ENCODE measurements at places on chromosomes 3 and 15.

- no peak for DNase-seq
Observed at GRCh38 chr3:32438596-32439344, 47.1 kb downstream of the CMTM7 start.

- DNase-seq, result no peak
Observed at GRCh38 chr15:57789225-57789624, 82.7 kb downstream of the POLR2M start.

DNA sequence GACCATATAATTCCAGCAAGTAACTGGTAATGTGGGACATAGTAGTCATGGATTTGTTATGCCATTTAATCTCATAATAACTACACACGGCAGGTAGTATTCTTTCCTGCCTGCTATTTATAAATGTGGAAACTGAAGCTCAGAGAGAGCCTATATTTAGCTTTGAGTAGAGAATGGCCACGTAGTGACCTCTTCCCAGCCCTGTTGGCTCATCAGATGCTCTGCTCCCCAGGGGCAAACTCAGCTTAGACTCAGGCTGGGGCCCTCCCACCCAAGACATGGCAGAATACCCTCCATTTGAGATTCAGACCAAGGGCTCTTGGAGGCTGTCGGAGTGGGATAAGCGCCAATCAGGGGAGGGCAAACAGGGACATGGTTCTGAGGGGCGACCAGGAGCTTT is 17.3 kb upstream of the HDAC11 start:
- DNase-seq, result no peak

DNA sequence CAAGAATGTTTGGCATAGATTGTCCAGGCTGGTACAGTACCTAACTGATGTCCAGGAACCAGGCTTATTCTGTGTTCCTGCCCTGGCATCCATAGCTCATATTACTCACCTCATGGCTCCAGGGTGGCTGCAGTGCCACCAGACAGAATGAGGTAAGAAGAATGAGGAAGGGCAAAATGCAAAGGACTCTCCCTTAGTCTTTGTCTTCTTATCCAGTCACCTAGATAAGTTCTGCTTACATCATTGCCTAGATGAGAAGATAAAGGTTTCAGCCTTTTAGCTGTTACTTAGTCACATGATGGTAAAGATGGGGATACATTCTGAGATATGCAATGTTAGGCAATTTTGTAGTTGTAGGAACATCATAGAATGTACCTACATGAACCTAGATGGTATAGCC is 45.8 kb downstream of the CHP1 start:
- no peak for DNase-seq

DNA sequence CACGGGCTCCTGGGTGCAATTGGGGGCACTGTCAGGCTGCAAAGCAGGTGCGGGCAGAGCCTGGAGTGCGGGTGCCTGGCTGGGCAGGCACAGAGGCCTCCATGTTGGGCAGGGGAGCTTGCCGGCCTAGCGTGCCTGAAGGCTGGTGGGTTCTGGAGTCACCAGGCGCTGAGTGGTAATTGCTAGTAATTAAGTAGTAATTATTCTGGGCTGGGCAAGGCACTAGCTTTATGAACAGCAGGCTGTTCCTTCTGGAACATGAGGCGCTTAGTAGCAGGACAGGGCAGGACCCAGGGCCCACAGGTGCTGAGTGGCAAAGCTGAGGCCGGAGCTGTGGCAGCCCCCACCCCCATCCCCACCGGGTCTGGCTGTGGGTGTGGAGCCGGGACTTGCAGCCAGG is 25.3 kb downstream of the PLXNA1 start:
- DNase-seq, result no peak

DNA sequence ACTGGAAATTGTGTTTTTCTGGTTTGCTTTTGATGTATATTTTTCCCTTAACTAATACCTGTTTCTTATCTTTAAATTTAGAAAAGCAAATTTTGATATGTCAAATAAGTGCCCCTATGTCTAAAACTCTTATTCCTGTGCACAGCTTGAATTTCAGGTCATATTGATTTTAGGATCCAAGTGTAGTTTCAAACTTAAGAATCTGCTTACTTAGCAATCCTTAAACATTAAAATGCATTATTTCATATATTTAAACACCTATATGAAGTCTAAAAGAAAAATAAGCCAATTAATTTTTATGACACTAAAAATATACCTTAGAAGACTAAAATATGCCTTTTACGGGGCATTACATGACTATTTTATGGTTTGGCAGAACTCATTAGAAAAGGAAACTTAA is 59.2 kb downstream of the NECTIN3 start:
- no peak for DNase-seq

DNA sequence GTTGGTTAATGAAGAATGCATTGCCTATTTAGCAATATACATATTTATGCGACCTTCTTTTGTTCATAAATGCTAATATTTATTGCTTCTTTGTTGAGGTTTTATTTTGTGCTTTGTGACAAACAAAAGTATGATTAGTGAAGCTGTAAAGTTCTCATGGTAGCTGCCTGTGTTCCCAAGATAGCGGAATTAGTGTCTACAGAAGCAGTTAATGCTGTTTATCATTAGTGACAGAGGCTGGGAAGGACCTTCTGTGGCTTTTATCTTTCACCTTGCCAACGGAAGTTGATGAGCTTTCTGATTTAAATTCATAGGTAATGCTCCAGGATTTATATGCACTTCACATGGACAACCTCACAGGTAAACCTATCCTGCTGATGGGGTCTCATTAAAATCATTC is 418.3 kb downstream of the CADM2 start:
- no peak for DNase-seq

- no peak for DNase-seq
Observed at GRCh38 chr3:123156276-123156995, 45.3 kb upstream of the SEC22A start.

DNA sequence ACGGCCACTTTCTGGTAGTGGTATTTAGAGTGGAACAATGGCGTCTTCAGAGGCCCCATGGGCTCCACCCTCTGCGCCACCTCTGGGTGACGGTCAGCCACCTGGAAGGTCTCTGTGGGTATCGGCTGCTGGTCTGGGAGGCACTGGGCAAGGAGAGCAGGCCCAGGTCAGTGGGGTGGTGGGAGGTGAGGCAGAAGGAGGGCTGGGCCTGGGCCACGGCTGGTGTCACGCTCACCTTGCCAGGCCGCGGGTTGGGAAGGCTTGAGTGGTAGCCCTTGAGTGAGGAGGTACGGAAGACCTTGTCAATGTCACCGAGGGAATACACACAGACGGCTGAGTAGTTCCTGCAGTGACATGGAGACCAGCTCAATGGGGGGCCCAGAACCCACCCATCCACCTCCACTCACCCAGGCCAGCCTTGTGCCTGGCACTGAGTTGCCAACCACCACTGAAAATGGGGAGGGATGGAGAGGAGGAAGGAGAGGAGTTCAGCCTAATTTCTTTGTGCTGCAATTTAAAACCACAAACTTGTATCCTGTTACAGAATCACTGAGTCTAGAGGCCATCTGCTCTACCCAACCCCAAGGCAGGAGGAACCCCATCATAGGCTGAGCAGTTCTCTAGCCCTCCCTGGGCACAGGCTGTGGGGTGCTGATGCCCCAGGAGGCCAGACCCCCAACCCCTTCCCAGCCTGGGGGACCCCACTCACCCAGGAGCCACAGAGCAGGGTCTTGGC is 19.0 kb downstream of the SEMA7A start:
- DNase-seq, result no peak

DNA sequence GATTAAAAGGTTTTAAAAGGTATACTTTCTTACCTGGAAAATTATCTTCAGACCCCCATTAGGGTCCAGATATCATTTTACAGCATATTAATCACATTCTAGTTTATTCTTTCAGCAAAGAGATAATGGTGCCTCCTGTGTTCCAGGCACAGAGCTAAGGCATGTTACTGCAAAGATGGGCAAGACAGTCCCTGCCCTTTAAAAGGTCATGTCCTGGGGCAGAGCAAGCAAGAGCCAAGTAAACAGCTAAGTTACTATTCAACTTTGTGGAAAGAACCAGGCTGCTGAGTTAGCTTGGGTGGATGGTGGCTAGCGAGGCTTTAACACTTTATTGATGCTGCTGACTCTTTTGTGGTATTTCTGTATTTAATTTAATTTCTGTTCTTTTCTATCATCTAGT is 75.0 kb downstream of the LRRC28 start:
- no peak for DNase-seq

DNA sequence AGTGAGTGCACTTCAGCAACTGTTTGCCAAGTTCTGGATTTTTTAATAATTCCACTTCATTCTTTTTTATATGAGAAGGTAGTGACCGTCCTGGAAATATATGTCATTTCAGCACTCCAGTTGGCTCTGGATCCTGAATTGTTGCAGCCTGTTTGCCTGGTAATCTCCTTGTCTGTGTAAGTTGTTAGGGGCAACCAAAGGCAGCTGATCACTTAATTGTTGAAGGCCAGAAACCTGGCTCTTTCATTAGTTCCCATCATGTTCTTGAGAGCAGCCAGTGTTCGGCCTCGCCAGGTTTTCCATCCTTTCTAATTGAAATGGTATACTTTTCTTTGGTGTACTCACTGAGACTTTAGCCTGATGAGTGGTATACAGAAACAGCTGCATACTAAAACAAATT is 168.6 kb downstream of the SOX2 start:
- no peak for DNase-seq

DNA sequence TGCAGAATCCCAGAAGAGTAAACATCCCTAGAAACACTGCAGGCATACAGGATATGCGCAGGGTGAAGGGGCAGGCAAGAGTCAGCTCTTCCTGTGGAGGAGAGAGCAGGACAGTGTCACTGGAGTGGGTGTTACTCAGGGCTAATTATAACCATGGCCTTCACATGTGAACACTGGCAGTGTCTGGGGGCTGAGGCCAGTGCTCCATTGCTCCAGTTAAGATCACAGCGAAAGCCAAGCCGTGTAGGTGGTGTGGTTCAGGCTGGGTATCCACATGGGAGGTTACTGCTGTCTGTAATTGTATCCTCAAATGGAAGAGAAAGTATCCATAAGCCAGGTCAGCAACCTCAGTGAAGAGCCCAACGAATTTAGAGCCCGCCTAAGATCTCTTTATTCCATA is 84.6 kb downstream of the MESD start:
- no peak for DNase-seq

DNA sequence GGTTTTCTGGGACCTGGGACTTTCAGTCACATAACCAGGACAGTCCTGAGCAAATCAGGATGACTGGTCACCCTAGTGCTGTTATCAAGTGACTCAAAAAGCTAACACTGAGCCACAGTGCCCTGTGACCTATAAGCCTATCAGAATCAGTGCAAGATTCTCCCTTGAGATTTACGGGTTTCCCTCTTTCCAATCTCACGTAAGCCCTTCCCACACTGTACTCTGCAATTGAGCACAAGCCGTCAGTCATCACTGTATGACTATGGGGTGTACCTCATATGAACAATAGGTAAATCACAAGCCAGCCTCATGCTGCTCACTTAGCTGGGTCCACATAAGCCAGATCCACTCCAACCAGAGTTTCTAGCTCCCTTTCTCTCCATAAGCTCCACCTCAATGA is 21.0 kb upstream of the CLDN18 start:
- DNase-seq, result no peak

GRCh38 chr3:197475514-197475913 is 80.3 kb downstream of the BDH1 start:
- DNase-seq, result no peak

DNA sequence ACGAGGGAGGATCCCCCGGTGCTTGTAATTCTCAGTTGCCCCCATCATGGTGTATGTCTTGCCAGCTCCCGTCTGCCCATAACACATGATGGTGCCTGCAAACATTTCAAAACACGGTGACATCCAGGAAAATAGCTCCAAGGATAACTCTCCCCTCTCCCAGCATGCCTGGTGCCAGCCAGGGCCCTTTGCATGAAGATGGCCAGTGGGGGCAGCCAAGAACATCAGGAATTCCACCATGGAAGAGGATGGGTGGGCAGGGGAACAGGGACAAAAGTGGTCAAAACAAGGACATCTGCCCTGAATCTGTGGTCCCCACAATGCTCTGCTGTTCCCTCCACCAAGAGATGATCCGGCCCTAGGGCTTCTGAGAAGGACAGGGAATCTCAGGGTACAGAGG is 9.0 kb downstream of the KIF9 start:
- no peak for DNase-seq

- no peak for DNase-seq
Observed at GRCh38 chr15:99070208-99070607, 34.7 kb upstream of the SYNM start.

- DNase-seq, result no peak
Observed at GRCh38 chr3:177676148-177676547, 478.9 kb upstream of the TBL1XR1 start.

- DNase-seq, result no peak
Observed at GRCh38 chr3:159902546-159903314, 85.9 kb upstream of the IL12A start.

DNA sequence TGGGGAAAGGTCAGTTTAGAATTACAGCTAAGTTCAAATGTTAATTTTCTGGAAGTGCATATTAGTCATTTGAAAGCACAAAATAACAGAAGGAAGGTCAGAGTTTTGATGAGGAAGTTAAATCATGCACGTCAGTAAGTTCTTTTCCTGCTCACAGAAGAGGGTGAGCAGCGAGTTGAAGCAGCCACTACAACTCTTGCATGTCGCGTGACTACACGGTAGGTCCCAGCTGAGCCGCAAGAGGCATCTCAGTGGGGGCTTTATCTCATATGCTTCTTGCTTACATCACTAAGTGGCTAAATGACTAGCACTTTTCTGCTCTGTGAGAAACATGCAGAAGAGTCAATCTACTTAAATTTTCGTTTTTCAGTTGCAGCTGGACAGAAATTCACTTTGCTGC is 21.3 kb upstream of the SEC62 start:
- DNase-seq, result peak; percentile 28

- DNase-seq, result no peak
Observed at GRCh38 chr3:86388820-86389219, 602.1 kb downstream of the VGLL3 start.
